ENCODE measurements at places on chromosomes 11 and 22.

GRCh38 chr11:78212586-78213371, 24.1 kb downstream of the USP35 start:
- DNase-seq: no peak

GRCh38 chr22:25564979-25565677, 653 bp downstream of the GRK3 start:
- DNase-seq: no peak

GRCh38 chr22:29870574-29870973, 12.4 kb upstream of the MTMR3 start:
- DNase-seq: no peak

GRCh38 chr11:71201936-71202597, 50.3 kb downstream of the SHANK2 start:
- no peak for DNase-seq

- no peak for DNase-seq
These were observed 13.0 kb downstream of the MS4A3 start for GRCh38 chr11:60069450-60069849.

GRCh38 chr11:75571625-75572024, 9.6 kb downstream of the SERPINH1 start:
- no peak for DNase-seq

DNA sequence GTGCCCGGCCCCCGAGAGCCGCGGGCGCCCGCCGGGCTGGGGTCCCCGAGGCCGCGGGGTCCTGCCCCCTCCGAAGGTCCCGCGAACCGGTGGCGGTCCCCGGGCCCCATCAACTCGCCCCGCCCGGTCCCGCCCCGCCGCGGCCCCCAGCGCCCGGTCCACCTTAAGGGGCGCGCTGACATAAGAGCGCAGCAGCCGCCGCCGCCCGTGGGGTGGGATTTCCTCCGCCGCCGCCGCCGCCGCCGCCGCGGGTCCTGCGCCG, at the start of gene ZDHHC8:
Gene ZDHHC8 (plus strand): TSS at position 208 of the 262 bp plus-strand sequence. CDS start 144 bp downstream, outside the sequence.
- no peak for DNase-seq

- DNase-seq: no peak
These were observed 1.2 kb downstream of the ALDH3B1 start for GRCh38 chr11:68011051-68011943.

- no peak for DNase-seq
These were observed 16.9 kb downstream of the CDPF1 start for GRCh38 chr22:46233231-46233630.

DNA sequence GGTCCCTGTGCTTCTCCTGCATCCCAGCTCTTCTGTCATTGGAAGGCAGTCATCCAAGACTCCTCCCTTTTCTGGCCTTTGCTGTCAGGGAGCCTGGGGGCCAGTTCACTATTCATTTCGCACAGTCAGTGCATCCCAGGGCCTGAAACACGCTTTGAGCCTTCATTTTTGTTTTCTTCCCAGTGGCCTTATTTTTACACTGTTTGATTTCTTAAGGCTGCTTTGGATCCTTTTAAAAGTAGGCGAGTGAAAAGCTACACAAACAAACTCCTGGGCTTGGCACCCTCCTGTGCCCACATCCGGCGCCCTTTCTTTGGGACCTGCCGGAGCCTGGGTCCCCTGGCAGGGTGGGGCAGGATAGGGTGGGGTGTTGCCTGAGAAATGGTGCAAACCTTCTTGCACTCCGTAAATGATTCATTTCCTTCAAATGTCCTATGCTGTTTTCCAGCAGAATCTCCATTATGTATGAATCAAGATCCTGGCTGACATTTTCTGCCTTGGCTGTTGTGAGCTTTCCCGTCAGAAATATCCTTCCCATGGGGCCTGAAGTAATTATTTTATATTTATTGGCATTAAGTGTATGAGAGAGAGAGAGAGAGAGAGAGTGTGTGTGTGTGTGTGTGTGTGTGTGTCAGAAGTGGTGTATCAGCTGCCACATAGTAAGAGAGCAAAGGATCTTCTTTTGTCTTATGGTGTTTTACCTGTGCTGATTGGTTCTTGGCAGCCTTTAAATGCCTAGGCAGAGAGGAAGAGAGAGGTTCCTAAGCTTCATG, 45.6 kb downstream of the BCR start:
- no peak for DNase-seq

DNA sequence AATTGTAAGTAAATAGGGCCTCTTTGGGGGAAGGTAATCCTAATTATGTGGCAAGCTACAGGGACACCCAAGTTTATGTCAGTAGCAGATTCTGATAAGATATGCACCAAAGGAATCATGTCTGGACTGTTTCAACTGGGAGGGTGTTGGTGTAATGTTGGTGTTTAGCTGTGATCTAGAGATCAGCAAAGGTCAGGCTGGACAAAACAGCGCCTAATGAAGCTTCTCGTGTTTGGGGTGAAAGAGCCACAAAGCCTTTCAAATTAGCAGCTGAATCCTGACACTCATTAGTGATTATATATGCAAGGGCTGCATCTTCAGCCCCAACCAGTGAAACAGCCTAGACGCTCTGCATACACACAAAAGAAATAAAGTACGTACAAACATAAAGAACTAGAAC, 106.3 kb downstream of the MPPED2 start:
- DNase-seq: no peak

DNA sequence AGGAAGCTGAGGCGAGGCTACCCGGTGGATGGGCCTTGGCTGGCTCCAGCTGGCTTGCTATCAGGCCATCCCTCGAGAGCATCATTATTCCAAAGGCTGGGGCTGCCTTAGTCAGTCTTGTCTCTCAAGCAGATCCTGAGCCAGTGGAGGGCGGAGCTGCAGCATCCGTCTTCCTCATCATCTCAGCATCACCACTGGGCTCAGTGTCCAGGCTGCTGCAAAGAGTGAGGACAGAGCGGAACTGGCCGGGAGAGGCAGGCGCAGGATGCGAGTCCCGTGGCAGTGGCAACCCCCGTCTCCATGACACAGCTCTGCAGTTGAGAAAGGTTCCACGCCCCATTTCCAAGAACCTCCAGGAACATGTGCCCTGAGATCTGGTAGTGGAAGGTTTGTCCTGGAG, 4.4 kb downstream of the TP53I11 start:
- DNase-seq: no peak

DNA sequence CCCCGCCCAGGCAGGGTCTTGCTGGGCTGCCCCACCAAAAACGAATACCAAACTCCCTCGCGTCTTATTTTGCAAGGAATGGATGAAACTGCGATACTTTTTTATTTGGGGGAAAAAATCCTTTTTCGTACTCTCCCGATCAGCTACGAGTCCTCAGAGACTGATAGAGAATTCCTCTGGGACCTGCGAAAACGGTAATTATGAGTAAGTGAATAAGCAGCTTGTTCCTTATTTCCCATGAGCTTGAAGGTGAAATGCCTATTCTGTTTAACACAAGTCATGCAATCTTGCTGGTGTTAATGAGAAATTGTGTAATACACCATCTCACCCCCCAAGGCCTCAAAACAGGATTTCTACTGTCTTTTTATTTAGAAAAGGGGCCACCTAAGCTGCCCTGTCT, 5.5 kb downstream of the GRK3 start:
- no peak for DNase-seq

DNA sequence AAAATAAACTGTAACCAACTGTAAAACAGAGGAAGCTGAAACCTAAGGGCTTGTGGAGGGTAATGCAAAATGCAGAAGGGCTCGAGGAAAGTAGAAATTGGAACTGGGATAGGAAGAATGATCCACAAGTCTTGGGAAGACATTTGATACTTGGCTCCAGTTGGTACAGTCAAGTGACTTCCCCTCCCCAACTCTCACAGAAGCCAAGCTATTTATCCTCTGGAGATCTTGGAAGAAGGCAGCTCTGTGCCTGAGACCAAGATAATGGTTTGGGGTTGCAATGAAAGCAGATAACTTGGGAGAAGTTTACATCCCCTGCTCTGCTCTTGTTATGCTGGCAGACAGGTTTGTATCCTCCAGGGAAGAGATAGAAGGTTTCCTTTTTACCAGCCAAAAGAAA, 198.9 kb upstream of the ZC3H12C start:
- DNase-seq: no peak

DNA sequence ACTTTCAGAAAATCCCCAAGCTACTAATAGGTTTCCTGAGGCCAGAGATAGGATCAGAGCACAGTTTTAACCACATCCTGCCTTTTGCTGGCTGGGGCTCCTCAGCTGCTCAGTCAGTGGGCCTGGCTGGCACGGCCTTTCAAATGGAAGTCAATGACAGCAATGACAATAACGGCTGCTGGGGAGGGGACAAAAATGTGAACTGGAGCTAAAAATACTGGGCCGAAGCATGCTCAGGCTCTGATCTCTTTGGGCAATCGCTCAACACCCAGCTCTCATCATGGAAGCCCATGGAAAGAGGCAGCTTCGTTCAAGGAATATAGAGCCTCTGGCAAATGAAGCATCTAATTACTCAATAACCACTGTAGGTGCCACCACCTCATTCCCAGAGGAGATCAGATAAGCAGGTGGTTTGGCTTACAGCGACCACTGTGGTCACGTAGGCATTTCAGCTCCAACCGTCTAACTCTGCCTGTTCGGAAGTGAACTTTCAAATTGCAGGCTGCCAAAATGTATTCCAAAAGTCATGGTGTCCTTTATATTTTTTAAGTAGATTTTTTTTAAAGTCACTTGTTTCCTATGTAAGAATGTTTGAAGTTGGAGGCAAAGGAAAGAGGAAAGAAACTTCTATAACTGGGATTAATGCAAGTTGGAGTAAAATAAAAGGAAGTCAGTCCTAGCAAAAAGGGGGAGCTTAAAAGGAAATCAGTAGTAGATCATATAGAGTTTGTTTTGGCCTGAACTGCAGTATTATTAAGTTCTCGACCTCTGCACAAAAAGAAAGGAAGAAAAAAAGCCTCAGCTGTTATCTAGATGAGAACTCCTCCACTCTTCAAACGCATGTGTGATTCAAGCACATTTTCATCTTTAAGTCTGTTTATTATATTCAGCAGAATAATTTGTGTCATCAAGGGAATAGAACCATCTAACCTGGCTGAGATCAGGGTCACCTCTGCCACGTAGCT, 14.1 kb downstream of the WT1 start:
- no peak for DNase-seq

DNA sequence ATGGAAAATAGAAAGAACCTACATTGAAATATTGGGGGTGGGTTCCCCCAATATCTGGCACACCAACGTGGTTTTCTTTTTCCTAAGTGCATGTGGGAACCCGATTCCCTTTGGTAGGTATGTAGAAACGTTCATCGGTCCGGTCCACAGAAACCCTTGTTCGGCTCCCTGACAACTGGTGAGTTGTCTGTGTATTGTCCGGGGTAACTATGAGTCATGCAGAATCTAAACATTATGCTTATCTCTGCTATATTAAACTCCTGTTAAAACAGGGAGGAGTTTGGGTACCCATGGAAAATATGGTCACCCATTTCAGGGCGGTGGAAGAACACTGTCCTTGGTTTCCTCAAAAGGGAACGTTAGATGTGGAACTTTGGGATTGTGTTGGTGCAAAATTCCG, 25.1 kb upstream of the ALDH3B2 start:
- DNase-seq: no peak

- no peak for DNase-seq
These were observed 1.4 kb upstream of the CASP5 start for GRCh38 chr11:105024394-105024793.

DNA sequence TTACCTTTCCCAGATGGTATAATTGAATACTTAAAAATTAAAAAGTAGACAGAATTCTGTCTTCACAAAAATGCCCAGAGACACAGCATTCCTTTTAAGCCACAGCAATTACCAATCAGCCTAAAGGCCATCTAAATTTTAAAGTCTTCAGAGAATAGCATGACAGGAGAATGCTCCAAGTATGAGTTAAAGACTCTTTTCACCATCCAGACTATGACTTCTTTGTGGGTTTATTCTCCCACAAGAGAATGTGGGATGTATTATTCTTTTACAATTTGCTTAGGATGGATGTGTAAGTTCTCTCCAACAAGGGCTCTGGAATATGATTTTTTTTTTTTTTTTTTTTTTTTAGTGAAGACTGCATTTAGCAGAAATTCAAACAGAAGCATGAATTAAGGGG, 249.9 kb downstream of the TTC28 start:
- DNase-seq: no peak

DNA sequence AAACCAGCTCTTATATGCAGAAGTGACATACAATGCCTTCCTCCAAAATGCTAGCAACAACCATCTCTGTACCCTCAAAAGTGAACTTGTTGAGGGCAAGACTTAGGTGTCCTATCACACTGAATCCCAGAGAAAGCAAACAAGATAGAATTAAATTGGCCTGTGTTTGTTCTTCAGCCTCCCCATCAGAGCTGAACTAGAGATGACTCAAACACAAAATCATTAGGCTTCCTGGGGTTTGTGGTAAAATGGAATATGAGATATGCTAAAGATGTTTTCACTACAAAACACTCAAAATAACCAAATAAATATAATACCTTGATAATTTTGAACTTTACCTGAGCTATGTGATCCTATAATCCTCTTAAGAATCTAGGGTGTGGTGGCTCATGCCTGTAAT, 31.6 kb downstream of the ZNF214 start:
- DNase-seq: no peak

All from stimulated activated CD8-positive, alpha-beta memory T cell treated with anti-CD3 and anti-CD28 coated beads, Interleukin-15, amount 100 ng/mL, for 4 hours (primary cell).